IPS-NIHi11 (cell line): ENCODE measurements at places on chromosomes 1 and 21.
A peak's percentile ranks its signal among the peaks of the same experiment; 100 is the strongest.

- DNase-seq = no peak
These were observed 22.0 kb upstream of the ZBTB18 start for GRCh38 chr1:244029124-244029523.

DNA sequence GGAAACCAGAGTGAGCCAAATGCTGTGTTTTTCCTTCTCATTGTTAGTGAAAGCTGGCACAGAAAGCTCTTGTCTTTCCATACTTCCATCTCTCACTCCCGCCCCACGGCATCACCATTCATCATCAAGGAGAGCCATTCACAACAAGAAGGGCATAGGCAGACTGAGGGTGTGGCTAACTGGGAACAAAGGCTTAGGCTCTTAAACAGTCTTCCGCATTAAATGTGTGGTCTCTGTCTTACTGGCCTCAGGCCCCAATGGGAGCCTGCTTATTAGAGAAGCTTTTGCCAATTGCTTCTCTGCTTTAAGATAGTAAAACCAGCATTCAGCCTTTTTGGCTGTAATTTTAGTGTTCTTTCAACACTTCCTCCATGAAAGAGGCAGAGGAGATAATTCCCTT lies 51.4 kb downstream of the TNFSF18 start:
- DNase-seq = no peak

GRCh38 chr1:114152508-114153260 lies 985 bp downstream of the SYT6 start:
- DNase-seq = peak; percentile 71

DNA sequence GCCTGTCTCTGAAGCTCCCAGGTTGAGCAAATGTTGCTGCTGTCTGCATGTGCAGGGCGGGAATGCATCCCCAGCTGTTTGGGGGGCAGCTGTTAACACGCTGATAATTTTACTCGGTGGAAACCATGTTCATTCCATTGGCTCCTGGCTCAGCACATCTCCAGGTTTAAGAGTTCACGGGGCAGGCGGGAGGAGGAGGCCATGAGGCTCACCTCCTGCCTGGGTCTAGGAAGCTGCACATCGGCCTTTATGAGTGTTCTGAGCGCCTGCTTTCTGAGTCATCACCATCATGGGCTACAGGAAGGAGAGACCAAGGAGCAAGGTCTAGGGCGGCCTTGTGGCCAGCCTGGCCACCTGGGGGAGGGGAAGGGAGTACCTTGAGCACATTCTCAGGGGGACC lies 29.7 kb downstream of the AJAP1 start:
- no peak for DNase-seq

DNA sequence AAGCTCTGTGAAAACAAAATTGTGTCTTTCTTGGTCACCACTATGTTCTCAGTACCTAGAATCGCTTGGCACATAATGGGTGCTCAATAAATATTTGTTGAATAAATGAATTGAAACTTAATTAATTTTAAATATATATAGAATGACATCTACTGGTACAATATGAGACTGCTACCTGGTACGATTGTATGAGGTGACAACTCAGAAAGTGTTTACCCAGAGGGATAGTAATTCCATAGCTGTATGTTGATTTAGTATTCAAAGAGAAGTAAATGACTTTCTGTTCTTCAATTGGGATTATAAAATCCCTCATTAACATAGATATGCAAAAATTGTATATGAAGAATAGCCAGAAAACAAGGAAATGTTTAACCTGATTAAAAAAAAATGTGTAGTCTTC lies 128.7 kb downstream of the RPS6KC1 start:
- no peak for DNase-seq

DNA sequence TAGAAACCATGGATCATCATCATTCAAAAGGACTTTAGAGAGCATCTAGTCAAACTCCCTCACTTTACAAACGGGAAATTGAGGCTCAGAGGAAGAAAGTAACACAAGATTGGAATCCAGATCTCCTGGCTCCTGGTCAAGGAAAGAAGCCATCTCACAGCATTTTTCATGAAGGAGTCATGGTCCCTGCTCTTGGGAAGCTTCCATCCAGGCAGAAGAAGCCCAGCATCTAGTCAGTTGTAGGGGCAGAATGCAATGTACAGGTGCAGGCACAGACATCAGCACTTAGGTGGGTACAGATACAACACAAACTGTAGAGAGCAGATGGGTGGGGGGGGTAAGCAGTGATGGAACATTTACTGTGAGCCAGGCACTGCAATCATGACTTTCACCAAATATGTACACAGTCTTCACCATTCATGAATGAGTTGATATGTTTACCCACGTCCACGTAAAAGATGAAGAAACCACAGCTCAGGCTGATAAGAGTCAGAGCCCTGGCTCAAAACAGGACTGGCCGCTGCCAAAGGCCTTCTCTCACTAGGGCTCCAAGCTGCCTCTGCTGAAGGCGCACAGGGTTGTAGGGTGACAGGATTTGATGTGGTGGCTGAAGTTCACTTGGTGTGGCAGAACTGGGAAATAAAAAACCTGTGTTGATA lies 44.0 kb downstream of the OPTC start:
- DNase-seq = no peak

GRCh38 chr1:61181067-61182038 lies 99.0 kb downstream of the NFIA start:
- DNase-seq = no peak

GRCh38 chr21:44258056-44258725 lies 3.5 kb downstream of the DNMT3L start:
- DNase-seq = no peak

DNA sequence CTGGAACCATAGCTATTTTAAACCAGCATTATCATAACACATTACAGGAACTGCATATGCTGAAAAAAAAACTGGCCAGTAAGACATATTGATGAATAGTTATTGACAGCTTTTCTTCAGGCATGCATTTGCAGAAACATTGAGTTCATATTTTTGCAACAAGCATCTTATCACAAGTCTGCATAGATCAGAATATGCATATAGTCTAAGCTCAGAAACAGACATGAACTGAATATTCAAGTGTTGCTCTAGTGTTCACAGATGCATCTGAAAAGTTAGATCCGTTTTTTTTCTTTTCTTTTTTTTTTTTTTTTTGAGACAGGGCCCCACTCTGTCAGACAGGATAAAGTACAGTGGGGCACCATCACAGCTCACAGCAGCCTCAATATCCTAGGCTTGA lies 22.8 kb downstream of the PRMT6 start:
- no peak for DNase-seq

- no peak for DNase-seq
These were observed 31.1 kb downstream of the CD55 start for GRCh38 chr1:207352554-207352953.
